Activated CD4-positive, alpha-beta memory T cell treated with anti-CD3 and anti-CD28 coated beads for 36 hours (primary cell): ENCODE measurements at places on chromosomes 6 and 20.
A peak's percentile ranks its signal among the peaks of the same experiment; 100 is the strongest.

- DNase-seq = no peak
These were observed 93.1 kb downstream of the NCR2 start for GRCh38 chr6:41428336-41428995.

DNA sequence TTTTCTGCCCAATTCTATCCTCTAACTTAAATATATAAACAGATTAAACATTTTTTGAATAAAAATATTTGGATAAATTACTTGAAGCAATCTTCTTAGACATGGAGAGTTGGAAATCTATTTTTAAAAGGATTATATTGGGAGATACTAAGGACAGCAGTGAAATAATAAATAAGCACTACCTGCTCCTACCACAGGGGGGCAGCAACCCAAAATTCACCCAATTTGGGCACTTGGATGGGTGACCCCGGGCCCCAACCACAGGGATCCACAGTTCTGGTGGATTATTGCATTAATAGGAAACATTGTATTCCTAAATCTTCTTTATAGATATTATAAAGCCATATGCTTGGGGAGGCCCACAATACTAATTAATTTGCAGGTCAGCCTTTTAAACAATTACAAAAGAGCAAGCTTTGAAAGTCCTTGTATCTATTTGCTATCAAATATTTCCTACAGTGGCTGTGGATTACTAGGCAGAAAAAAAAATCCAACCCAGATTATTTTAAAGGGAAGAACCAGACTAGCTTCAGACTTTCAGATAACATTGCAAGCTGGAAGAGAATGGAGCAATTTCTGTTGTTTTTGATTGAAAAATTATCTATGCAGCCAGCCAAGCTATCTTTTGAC is 66.4 kb upstream of the PDE10A start:
- peak; percentile 33 for DNase-seq

GRCh38 chr20:15317546-15318232 is 980.3 kb upstream of the FLRT3 start:
- no peak for DNase-seq

GRCh38 chr6:64160486-64160885 is 524.9 kb downstream of the PHF3 start:
- DNase-seq = no peak

DNA sequence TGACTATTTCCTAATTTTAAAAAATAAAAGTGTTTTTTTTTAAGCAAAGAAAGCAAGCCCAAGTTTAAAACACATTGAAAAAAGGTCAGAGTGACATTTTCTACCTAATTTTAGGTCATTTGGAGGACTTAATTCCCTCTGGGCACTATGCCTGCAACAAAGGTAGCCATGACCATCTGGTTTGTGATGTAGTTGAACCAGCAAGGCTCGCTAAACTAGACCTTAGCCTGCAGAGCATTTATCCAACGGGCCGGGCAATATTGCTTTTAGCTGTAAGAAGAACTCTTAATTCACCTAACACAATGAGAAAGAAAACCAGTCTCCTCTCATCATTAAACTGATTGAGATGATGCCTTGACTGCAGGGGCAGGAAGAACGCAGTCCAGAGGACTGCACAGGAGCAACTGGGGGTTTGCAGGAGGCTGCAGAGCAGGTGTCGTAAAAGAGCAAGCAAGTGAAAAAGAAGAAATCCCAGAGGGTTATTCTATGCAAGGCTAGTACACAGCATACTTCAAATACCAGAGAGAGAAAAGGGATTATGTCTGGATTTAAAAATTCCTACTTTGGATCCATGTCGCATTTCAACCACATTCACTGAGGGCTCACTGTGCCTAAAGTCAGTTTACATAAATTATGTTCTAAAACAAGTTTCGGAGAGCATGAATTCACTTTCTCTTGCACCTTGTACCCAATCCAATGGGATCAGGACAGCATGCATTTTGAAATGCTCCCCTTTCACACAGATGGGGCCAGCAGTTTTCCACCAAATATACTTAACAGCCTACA is 12.8 kb downstream of the TRAF3IP2 start:
- no peak for DNase-seq

DNA sequence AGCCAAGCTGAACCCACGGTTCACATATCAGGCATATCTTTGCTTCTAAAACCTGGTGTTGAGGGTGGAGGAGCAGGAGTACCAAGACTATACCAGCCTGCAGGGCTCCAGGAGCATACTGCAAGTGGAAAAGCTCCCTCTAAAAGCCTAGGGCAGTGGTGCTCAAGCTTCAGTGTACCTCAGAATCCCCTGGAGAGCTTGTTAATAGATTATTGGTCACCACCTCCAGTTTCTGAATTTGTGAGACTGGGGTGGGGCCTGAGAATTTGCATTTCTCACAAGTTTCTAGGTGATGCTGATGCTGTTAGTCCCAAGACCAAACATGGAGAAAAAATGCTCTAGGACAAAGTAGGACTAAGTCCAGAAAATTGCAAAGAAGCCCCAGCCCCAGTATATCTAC is 65.4 kb downstream of the FILIP1 start:
- no peak for DNase-seq

GRCh38 chr20:25059866-25060465 is 2.0 kb upstream of the ACSS1 start:
- DNase-seq = no peak

DNA sequence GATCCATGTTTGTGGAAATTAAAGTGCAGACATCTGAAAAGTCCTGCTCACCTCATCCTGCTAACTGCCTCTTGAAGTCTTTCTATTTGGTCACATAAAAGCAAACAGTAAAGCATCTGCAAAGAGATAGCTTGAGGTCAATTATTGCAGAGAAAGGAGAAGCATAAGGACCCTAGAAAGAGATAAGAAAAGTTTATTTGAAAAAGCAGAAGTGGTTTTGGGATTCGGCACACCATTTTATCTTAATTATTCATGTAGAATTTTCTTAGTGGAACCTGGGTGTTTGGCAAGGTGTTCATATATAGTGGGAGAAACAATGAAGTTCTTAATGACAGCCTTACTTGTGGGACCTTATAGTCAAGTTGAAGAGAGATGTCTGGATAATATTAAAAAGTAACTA is 280.8 kb downstream of the CENPW start:
- no peak for DNase-seq

GRCh38 chr20:18858816-18859215 is 45.2 kb downstream of the SCP2D1 start:
- DNase-seq = no peak

DNA sequence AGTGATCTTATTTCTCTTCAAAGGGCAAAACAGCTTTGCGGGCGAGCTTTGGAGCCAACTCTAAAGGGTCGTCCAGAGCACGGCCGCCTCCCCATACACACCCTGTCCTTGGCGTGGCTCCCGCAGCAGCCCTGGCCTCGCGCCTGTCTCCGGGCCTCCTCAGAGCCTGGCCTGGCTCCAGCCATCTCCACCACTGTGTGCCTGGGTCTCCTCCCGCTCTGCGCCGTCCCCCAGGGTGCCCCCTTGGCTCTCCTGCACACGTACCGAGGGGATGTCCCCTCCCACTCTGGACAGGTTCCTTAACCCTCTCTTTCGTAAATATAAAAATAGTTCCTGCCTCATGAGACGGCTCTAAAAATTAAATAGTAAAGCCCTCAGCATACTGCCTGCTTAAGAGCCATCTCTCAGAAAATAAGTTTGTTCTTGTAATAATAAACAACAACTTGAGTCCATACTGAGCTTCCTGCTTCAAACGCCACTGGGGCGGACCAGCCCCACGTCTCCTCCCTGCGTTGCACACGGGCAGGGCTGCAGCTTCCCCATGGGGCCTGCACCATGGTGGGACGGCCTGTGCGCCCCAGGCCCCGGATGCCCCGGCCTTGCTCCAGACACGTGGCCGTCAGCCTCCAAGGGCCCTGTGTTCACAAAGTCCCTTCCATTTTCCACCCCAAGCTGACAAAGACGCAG is 226.2 kb downstream of the TTLL2 start:
- no peak for DNase-seq

DNA sequence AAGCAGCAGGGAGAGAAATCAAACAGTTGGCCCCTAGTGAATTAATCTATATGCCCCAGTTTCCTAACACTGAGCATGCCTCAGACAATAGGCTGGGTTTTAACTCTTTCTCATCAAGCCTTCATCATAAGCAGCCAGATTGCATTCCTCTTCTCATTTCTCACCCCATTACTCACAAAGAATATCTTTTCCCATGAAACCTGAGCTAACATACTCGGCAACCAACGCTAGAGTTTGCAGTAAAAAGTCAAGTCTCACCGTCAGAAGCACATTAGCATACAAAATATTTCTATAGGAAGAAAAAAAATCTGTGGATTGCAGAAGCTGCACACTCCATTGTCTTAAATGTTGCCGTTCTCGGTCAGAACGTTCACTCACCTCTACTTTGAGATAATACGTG is 429.9 kb upstream of the ARID1B start:
- DNase-seq = no peak

DNA sequence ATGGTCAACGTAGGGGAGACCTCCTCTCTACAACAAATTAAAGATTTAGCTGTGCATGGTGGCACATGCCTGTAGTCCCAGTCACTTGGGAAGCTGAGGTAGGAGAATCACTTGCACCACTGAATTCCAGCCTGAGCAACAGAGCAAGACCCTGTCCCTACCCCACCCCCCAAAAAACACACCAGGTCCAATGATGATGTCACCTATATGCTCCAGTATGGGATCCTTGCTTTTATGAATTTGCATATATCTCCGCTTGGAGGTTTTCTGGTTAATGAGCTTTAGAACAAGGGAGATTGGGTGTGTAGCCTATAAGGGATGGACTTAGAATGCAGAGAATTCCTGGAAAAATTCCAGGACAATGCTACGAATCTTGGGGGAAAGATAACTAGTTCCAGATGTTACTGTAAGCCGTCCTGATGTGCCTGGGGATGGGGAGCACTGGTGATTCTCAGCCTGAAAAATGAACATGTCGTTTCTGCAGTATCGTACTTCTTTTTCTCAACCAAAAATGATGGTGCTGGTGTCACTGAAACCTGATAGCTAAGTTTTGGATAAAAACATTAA is 61.1 kb downstream of the ZBTB2 start:
- no peak for DNase-seq

DNA sequence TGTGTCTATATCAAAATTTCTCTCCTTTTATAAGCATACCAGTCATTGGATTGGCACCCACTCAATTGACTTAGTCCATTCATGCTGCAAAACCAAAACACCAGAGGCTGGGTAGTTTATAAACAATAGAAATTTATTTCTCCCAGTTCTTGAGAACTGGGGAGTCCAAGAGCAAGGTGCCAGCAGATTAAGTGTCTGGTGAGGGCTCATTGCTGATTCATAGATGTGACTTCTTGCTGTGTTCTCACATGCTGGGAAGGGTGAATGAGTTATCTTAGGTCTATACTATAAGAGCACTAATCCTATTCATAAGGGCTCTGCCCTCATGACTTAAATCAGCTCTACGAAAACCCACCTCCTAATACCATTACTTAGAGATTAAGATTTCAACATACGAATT is 501.4 kb downstream of the EPM2A start:
- DNase-seq = no peak

GRCh38 chr20:64140956-64141355 is 23.3 kb upstream of the MYT1 start:
- no peak for DNase-seq

GRCh38 chr6:98830146-98830545 is 4.2 kb upstream of the POU3F2 start:
- DNase-seq = no peak

- DNase-seq = no peak
These were observed 17.3 kb upstream of the BTN3A2 start for GRCh38 chr6:26347699-26348098.

GRCh38 chr6:129753422-129753821 is 43.4 kb upstream of the ARHGAP18 start:
- no peak for DNase-seq

- DNase-seq = no peak
These were observed 32.8 kb upstream of the KCNQ5 start for GRCh38 chr6:72589096-72589495.

DNA sequence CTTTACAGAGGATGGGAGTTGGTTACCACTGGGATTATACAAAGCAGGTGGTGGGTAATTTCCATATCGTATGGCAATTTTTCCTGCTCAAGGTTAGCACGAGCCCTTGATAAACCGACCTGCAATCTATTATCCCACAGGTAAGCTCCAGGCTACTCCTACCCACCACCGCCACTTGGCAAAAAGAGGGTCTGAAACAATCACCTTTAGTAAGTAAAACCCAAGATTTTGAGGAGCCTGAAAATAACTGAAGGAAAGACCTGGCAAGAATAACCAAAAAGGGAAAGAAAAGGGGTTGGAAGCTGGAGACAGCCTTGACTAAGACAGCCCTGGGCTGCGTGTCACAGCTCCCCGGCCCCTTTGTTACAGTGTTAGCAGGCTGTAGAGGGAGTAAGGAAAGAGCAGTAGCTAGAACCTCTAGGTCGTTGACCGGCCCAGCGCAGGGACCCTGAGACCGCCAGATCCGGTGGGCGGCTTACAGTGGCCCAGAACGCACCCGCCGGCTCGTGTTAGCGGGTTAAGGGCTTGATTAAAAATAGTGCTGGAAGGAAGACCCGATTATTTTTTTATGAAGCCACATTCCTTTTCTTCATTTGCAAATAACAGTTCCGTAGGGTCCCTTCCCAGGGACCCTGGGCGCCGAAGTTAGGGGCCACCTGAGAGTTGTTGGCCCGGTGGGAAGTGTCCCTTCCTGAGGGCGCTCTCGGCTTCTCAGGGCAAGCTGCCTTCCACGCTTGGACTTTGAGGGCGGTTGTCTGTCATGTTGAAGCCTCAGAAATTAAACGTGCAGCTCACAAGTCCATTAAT is 30.5 kb downstream of the TFAP2B start:
- no peak for DNase-seq
